ENCODE measurements at places on chromosomes 5 and 9. TPM values are rescaled to one million over a fixed set of nuclear protein-coding genes. Genes with fewer than 3 reads are reported as not detected.

DOLPP1 gene
- 31.1 TPM for polyA plus RNA-seq

NOTCH1 gene
- 0.15 TPM for polyA plus RNA-seq

FBP2 gene
- polyA plus RNA-seq = not detected

SEC61B gene
- 203 TPM for polyA plus RNA-seq

SLC25A25 gene
- polyA plus RNA-seq = 43.7 TPM

Measured in neural cell (in vitro differentiated cells).